ENCODE measurements at places on chromosomes 13 and 19. TPM values are rescaled to one million over a fixed set of nuclear protein-coding genes. Genes with fewer than 3 reads are reported as not detected.

The ZNF749 gene
- 2.9 TPM for total RNA-seq

The ATCAY gene
- total RNA-seq: 0.58 TPM

The MBD3L3 gene
- not detected for total RNA-seq

The PALM gene
- total RNA-seq: 6.3 TPM

The ZNF540 gene
- not detected for total RNA-seq

The ZSCAN1 gene
- total RNA-seq: not detected

The SLC10A2 gene
- not detected for total RNA-seq

The MBD3 gene
- 94.6 TPM for total RNA-seq

The ADAMTS10 gene
- total RNA-seq: 7.6 TPM

The PLIN5 gene
- 0.18 TPM for total RNA-seq

The LGALS4 gene
- not detected for total RNA-seq

The ADGRE3 gene
- total RNA-seq: not detected

The BTBD2 gene
- 104 TPM for total RNA-seq

The CEACAM8 gene
- total RNA-seq: not detected

The ENOX1 gene
- 0.29 TPM for total RNA-seq

The FPR3 gene
- total RNA-seq: not detected

The CRB3 gene
- not detected for total RNA-seq

The CATSPERD gene
- total RNA-seq: not detected

The IL12RB1 gene
- 0.18 TPM for total RNA-seq

The ZNF846 gene
- 12.1 TPM for total RNA-seq

The OR4F17 gene
- total RNA-seq: not detected

The KASH5 gene
- total RNA-seq: not detected

The FGF21 gene
- total RNA-seq: not detected

The ZNF525 gene
- 0.86 TPM for total RNA-seq

The CYP2A7 gene
- total RNA-seq: not detected

The WDR88 gene
- total RNA-seq: not detected

The PRSS57 gene
- total RNA-seq: not detected

The PGLYRP2 gene
- total RNA-seq: not detected

The ZNF8 gene
- total RNA-seq: 4.0 TPM

The NAA16 gene
- 11.5 TPM for total RNA-seq

The MYO1F gene
- 0.53 TPM for total RNA-seq

The SULT2A1 gene
- total RNA-seq: not detected

The VSIG10L gene
- total RNA-seq: 0.35 TPM

The TTC9B gene
- total RNA-seq: not detected

The C19orf67 gene
- total RNA-seq: not detected

The SPIB gene
- total RNA-seq: not detected

The ZNF177 gene
- total RNA-seq: 0.71 TPM

The PPP1R37 gene
- total RNA-seq: 37.8 TPM

The RNF225 gene
- not detected for total RNA-seq

The NDFIP2 gene
- total RNA-seq: 43.5 TPM

The FXYD3 gene
- total RNA-seq: not detected
